Activated CD4-positive, alpha-beta T cell treated with anti-CD3 and anti-CD28 coated beads, Interleukin-2, amount 50 U/mL, for 24 hours (primary cell): ENCODE measurements at places on chromosomes 3 and 15.

DNA sequence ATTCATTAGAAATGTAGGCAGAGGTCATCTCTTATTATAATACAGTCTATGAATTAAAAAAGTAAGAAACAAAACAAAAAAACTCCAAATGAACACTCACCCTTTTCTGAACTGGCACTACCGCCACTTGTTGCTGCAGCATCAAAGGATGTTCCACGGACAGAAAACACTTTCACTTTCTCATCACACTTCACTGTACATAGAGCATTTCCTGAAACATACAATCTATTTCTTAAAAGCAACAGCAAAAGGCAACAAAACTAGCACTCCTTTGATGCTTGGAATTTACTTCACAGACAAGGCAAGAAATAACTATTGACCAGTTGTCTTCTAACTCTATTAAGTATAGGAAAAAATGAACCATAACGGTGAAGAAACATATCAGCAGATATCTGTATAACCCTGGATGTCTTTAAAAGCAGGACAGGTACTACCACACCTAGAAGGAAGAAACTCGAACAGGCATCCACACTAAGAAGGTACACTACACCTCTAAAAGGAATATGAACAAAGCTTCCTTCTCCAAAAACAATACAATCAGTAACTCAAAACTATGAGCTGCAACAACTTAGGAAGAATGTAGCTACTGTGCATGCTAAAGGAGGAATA, 24.9 kb downstream of the ETFA start:
- DNase-seq, result peak; percentile 6

- no peak for DNase-seq
Observed at GRCh38 chr3:149151843-149152242, 22.4 kb downstream of the HPS3 start.

DNA sequence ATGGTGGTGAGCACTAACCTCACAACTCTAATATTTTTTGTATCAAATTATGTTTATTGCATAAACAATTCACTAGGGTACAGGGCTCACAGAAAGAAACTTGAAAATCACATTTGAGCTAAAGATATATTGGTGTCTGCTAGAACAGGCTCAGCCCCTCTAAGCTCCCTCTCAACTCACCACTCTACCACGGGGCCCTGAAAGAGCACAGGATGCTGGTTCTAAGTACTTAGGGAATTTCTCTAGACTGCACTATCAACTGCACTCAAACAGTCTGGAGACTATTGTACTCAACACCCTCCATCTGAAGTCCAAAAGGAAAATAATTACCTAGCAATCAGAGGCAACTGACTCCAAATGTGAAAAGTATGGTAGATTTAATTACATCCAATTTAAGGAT, 98.7 kb upstream of the STRIT1 start:
- no peak for DNase-seq

GRCh38 chr15:92466834-92467233, 73.2 kb downstream of the ST8SIA2 start:
- DNase-seq, result no peak

- DNase-seq, result no peak
Observed at GRCh38 chr3:64187065-64187959, 38.0 kb downstream of the PRICKLE2 start.

DNA sequence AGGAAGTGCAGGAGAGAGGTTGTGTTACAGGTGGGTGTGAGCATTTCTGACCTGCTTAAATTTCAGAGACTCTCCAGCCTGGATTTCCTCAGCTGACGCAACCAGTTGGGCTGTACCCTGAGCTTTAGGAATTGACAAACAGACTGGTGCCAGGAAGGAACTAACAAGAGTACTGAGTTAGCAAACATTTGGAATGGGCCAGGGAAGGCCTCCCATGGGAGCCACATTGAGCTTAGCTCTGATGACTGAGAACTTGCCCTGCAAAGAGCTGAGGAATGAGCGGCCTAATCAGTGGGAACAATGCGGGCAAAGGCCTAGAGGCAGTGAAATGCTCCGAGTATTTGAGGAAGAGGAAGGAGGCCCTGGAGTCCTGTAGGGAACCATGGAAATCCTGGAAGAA, 254.2 kb downstream of the FEZF2 start:
- no peak for DNase-seq

DNA sequence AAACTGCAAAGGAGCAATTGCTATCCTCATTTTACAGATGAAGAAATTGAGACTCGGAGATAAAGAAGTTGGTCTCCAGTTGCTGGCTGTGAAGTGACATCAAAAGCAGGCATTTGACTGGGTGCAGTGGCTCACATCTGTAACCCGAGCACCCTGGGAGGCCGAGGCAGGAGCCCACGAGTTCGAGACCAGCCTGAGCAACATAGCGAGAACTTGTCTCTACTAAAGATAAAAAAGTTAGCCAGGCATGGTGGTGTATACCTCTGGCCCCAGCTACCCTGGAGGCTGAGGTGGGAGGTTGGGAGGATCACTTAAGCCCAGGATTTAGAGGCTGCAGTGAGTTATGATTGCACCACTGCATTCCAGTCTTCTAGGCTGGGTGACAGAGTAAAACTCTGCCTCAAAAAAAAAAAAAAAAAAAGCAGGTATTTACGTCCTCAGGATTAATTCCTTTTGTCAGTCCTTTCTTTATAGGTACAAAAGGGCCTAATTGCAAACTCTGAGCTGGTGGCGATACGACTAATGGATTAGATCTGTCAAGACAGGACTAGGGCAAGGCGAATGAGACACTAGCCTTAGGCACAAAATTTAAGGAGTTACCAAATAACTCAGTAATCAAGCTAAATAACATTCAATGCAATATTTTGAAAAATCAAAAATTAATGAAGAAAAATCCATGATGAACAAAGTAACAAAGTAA, 5.9 kb upstream of the DNASE1L3 start:
- DNase-seq, result no peak

- no peak for DNase-seq
Observed at GRCh38 chr3:116242825-116243224, 202.5 kb downstream of the LSAMP start.

GRCh38 chr3:54960701-54961100, 32.8 kb upstream of the LRTM1 start:
- DNase-seq, result no peak

- no peak for DNase-seq
Observed at GRCh38 chr3:4977853-4978203, 1.4 kb upstream of the BHLHE40 start.

DNA sequence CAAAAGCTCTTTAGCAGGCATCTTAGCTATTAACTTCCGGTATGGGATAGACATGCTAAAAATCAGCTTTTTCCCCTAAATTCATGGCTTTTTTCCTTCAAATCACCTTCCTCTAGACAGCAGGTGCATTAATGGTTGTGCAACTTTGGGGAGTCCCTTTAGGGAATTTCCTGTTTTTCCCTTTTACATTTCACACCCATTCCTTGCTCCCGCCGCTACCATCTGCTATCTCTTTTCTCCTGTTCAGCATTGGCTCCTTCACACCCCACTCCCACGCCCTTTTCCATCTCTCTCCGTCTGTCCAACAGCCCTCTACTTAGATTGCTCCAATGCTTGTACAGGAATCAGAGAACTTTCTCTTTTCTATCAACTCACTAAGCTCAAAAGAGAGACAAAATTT, 43.4 kb downstream of the FEZF2 start:
- DNase-seq, result no peak

DNA sequence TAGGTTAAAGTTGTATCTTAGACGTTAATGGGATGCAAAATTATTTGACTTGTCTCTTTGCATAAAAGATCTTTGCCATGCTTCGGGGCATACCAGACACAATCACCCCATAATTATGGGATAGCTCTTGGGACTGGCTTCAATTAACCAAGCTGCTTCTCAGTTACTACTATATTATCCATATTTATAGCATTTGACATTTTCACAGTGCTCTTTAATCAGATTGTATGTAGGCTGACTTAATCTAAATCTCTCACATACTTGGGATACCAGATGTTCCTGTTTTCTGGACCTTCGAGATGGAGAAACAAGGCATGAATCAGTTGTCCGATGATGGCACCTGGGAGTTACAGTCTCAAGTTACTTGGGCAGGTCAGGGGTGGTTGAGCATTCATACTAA, 27.2 kb upstream of the ABHD17C start:
- no peak for DNase-seq

DNA sequence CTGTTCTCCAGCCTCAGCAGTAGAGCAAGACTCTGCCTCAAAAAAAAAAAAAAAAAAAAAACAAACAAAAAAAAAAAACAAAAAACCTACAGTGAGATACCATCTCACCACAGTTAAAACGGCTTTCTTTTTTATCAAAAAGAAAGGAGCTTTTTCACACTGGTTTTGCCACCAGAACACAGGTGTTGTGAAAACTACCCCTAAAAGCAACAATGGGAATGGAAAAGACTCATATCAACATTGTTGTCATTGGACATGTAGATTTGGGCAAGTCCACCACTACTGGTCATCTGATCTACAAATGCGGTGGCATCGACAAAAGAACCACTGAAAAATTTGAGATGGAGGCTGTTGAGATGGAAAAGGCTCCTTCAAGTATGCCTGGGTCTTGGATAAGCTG, 24.8 kb upstream of the SLC25A38 start:
- no peak for DNase-seq

DNA sequence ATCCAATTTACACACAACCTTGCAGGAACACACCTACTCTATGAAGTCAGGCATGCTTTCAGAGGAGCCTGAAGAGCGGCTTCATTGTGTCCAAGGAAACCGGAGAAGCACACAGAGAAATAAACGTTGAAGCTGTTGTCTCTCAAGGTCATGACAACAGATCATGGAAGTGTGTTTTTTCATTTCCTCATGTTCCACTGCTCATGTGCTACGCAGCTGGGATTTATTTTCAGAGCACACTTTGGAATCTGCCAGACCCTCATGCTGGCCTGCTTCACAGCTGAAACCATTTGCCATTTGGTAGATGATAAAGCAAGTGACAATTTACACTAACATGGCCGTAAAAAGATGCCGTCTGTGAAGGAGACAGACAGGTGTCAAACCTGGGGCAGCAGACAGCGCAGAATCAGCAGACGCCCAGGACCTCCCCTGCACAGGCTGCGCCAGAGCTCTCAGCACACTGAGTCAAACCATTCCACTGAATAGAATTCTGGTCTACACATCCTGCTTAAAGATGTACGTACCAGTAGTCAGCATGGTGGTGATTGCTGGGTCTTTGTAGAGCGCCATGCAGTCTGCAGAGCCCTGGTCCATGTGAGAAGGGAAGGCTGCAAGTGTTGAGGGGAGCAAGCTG, 99.3 kb downstream of the ARNT2 start:
- no peak for DNase-seq

GRCh38 chr15:70698836-70699390, 64.4 kb downstream of the UACA start:
- DNase-seq, result no peak

DNA sequence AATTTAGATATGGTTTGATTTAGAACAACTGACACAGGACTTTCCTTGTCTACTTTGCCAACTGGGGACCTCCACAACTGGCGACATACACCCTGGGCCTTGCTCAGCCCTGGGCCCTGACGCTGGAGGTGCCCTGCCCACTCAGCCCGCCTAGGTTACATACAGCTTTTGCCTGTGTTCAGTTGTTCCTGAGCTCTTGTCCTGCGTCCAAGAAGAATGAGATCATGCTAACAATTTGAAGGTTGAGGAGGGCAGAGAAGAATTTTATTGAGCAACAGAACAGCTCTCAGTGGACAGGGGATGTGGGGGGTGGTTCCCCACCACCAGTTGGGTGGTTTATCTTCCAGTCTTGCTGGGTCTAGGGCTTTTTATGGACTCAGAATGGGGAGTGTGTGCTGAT, 67.9 kb downstream of the IQCH start:
- DNase-seq, result no peak

DNA sequence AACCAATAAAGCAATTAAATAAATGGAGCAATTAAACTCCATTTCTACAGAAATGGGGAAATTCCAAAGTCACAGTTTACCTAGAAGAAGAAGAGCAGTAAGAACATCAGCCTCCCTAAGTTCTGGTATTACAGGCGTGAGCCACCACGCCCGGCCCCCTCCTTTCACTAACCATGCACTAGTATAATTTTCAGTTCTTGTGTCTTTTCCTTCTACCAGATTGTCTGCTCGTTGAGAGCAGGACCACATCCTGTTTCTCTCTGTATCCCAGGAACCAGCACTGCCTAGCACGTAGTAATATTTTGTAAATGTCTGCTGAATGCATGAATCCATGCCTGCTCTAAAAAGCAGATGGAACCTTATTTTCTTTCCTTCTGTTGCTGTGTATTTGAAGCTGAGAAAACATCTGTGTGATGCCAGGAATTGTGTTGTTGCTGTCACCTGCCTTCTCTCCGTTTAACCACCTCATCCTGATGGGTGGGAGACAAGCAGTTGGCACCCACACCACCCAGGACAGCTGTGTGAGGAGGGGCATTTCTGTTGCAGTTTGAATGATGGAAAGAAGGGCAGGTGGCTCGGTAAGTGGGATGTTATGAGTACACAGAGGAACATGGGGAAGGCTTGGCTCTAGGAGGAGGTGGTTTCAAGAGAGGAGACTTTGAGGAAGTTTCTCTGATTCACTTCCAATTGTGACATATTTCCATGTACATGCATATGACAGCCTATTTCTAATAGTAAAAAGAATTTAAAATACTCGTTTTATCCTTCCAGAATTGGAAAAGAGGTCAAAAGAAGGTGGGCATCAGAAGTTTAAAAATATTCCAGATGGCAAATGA, 30.1 kb downstream of the PXYLP1 start:
- no peak for DNase-seq

- no peak for DNase-seq
Observed at GRCh38 chr3:39980058-39980457, 170.6 kb downstream of the MYRIP start.

GRCh38 chr3:130705501-130705900, 41.1 kb downstream of the PIK3R4 start:
- DNase-seq, result no peak

- no peak for DNase-seq
Observed at GRCh38 chr3:19173945-19174344, 25.6 kb downstream of the KCNH8 start.

- DNase-seq, result no peak
Observed at GRCh38 chr3:142907996-142908395, 19.1 kb upstream of the PCOLCE2 start.

- DNase-seq, result no peak
Observed at GRCh38 chr3:56355570-56356185, 112.6 kb downstream of the ERC2 start.

- no peak for DNase-seq
Observed at GRCh38 chr3:21754839-21755238, 3.8 kb upstream of the ZNF385D start.

DNA sequence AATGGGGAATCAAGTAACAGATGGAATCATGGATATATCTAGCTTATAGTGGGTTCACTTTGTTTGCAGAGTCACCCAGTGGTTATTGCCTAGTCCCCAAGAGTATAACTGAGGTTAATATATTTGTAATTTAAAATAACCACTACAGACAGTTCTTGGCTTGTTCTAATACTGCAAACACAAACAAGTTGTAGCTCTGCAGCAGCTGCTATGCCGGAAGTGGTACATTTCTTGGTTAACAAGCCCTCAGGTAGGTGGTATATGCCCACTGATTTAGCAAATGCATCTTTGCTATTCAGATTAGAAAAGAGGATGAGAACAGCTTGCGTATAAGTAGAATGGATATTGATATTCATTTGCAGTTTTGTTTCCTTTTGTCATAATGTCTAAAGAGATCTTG, 984.2 kb downstream of the SQOR start:
- no peak for DNase-seq

GRCh38 chr15:84079885-84080777, 155.4 kb upstream of the GOLGA6L4 start:
- peak; percentile 34 for DNase-seq
